Spleen (tissue), 13 donors: ENCODE measurements at places on chromosomes 12 and 14. TPM values are rescaled to one million over a fixed set of nuclear protein-coding genes. Genes with fewer than 3 reads are reported as not detected.
A peak's percentile ranks its signal among the peaks of the same experiment; 100 is the strongest.

DNA sequence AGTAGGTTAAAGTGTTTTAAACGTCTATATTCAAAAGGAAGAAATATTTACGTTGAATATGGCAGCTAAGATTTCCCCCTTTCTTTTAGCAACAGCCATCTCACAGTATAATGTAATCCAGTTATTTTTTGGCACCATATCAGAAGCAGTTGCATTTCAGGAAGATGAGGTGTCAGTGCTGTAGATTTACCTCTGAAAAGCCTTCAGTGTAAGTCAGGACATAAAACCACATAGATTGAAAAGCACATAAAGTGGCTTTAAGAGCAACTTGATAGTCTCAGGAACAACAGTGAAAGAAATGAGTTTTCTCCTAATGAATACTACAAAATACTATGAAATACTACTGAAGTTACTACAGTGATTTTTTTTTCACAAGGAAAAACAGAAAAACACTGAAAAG is 6.9 kb downstream of the MLH3 start:
- H3K4me3 ChIP-seq = no peak overlapping the region
- H3K27ac ChIP-seq = no peak overlapping the region
- peaks cover 53% of the 10 kb centered on the region for H3K4me1 ChIP-seq
- peaks cover 19% of the 10 kb centered on the region for H3K36me3 ChIP-seq
- no peak for DNase-seq

- no peaks in the 10 kb centered on the region for H3K4me1 ChIP-seq
These were observed 125.4 kb downstream of the TMX1 start for GRCh38 chr14:51365241-51365965.

GRCh38 chr12:32698285-32698684 is 19.2 kb downstream of the DNM1L start:
- DNase-seq = no peak
- no peaks in the 10 kb centered on the region for H3K4me1 ChIP-seq
- peaks cover 27% of the 10 kb centered on the region for H3K36me3 ChIP-seq
- H3K27ac ChIP-seq = no peak overlapping the region

KLHL28 gene
- total RNA-seq = 18.3 TPM

DNA sequence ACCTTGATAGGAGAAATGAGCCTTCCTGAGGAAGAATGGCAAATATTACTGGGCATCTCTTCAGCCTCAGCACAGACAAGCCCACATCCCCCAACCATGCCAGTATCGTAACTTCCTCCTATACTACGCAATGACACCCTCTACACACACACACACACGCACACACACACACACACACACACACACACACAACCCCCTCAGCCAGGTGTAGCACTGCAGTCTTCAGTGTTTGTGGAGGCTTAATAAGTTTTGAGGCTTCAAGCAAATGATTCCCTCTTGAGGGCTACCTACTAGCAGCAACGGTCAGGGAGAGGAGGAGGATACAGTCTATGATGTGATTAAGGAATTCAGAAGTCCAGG is 1.6 kb downstream of the DGKA start:
- DNase-seq = peak; percentile 79
- peaks cover 79% of the 10 kb centered on the region for H3K4me1 ChIP-seq
- H3K27me3 ChIP-seq = no peaks in the 10 kb centered on the region
- H3K27ac ChIP-seq = peak overlapping the region; percentile 95
- peak overlapping the region; percentile 69 for H3K4me3 ChIP-seq
- no peaks in the 10 kb centered on the region for H3K36me3 ChIP-seq

GRCh38 chr12:26830783-26831551 is 2.0 kb downstream of the ITPR2 start:
- peaks cover 48% of the 10 kb centered on the region for H3K4me1 ChIP-seq
- DNase-seq = no peak
- no peaks in the 10 kb centered on the region for H3K27me3 ChIP-seq
- no peaks in the 10 kb centered on the region for H3K36me3 ChIP-seq

DEGS2 gene
- 3.2 TPM for total RNA-seq

KIF5A gene
- total RNA-seq = not detected

GRCh38 chr12:52145228-52146088 is 46.4 kb downstream of the KRT80 start:
- peak; percentile 63 for DNase-seq
- H3K27ac ChIP-seq = no peak overlapping the region
- H3K27me3 ChIP-seq = no peaks in the 10 kb centered on the region
- H3K36me3 ChIP-seq = no peaks in the 10 kb centered on the region

RILPL1 gene
- total RNA-seq = 13.6 TPM

KRT8 gene
- 10.0 TPM for total RNA-seq

- H3K36me3 ChIP-seq = no peaks in the 10 kb centered on the region
- H3K4me1 ChIP-seq = peaks cover 10% of the 10 kb centered on the region
- no peak overlapping the region for H3K4me3 ChIP-seq
- no peaks in the 10 kb centered on the region for H3K27me3 ChIP-seq
- no peak overlapping the region for H3K27ac ChIP-seq
These were observed 250.9 kb upstream of the FOXN3 start for GRCh38 chr14:89667983-89668382.
